ENCODE measurements at places on chromosomes 2 and 18.

GRCh38 chr2:143513081-143513480 lies 383.9 kb downstream of the ARHGAP15 start:
- DNase-seq: no peak

DNA sequence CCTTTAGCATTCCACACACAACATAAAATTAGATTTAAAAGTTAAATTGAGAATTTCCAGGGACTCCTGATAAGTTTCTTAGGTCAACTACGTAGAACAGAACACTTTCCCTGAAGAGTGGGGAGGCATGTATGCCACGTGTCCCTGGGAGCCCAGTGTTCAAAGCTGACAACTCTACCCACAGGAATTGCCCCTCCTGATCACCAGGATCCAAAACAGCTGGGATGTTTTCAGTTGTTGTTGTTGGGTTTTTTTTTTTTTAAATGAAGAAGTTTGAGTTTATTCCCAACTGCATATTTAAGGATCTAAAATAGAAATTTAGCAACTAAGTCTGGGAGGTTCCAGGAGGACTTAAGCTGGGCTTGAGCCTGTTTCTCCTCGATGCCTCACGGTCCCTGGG lies 100.5 kb downstream of the TPGS2 start:
- no peak for DNase-seq

DNA sequence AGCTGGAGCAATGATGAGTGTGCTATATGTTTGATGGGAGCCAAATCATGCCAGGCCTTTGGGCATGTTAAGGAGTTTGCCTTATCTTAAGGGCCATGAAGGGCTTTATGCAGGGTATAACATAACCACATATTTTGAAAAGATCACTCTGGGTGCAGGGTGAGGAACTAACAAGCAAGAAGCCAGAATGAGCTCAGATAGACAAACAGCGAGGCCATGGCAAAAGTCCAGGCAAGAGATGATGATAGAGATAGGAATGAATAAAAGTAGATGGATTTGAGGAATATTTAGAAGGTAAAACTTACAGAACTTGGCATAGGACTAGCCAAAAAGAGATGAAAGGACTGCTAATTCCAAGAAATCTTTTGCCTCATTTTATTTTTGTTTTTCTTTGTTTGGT lies 6.7 kb downstream of the GALNT3 start:
- no peak for DNase-seq

GRCh38 chr2:11663427-11663826 lies 6.6 kb downstream of the NTSR2 start:
- no peak for DNase-seq

DNA sequence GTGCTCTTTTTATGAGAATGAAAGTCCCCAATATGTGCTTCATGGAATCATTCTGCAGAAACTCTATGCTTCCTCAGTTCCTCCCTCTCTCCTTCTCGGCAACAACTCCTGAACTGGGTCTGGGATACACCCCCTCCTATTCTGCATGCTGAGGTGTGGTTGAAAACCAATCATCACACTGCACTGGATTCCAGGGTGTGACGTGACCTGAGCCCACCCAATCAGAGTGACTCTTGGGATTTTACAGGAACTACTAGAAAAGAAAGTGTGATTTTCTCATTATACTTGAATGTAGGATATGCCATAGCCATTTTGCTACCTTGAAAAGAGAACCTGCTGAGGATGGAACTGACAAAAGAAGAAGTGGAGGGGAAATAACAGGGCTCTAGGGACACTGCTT lies 36.3 kb downstream of the ACVR1 start:
- DNase-seq: no peak

DNA sequence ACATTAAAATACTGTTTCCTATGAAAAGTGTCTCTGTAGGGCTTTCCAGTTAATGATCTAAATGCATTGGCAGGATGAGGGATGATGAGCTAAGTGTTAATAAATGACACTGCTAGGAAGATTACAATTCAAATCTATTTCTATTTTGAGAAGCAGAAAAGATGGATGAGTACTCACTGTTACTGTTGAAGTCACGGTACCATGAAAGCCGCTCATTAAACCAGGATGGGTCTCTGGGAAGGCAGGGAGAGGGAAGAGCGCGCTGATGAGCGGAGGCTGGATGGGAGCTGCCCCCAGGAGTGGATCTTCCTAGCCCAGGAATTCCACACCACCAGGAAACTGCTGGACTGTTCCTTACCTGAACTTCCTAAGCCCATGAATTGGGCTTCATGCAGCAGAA lies 27.1 kb upstream of the TXNDC2 start:
- no peak for DNase-seq

DNA sequence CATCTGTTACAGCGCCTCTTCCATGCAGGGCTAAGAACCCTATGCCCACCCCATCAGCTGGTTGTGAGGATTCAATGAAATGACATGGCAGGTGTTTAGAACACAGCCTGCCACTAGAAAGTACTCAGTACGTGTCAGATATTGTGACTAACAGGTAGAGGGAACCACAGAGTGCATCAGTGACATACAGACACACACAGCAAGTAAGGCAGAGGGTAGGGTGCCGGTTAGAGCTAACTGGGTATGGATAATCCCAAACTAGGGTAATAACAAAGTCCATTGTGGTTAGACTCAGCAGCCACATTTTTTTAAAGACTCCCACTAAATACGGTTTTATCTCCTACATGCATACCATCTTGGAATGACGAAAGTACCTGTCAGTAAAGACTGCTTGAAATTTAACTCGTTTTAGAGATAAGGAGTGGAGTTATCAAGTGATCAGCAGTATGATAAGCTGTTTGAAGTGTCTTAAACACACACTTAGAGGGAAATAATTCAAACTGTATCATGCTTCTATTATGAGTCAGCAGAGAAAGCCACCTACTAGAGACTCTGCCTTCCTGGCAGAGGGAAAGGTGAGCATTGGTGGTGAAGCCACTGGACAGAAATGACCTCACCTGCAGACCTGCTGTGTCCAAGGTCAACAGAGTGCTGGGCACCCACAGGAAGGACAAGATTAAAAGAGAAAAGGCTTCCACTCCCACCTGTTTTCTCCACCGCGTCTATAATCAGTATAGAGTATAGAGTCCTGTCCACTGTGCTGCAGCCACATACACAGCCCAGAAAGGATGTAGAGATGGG lies 20.6 kb downstream of the MPPE1 start:
- DNase-seq: peak; percentile 28

- no peak for DNase-seq
Measured at GRCh38 chr2:72222829-72223564, 75.3 kb upstream of the CYP26B1 start.

DNA sequence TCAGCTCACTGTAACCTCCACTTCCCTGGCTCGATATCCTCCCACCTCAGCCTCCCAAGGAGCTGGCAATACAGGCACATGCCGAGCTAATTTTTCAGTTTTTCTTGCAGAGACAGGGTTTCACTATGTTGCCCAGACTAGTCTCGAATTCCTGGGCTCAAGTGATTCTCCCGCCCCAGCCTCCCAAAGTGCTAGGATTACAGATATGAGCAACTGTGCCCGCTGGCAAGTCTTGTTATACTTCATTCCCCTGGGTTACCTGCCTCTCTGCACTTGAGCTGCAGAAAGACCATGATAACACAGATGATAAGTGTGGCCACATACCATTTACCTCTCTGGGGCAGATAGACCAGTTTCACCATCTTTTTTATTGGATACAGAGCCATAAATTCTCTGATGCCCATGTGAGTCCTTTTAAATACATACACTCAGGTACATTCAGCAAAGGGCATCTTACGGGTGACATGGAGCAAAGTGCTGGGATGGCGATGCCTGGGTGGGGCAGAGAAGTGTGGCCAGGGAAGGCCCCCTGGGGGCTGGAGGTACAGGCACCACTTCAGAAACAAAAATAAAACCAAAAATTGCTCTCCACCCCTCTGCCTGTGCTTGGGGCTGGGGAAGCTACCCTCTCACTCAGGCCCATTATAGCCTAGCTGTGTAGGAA lies 20.4 kb downstream of the CCT7 start:
- DNase-seq: peak; percentile 53

- peak; percentile 73 for DNase-seq
Measured at GRCh38 chr2:98901702-98902101, 34.3 kb downstream of the CRACDL start.

- DNase-seq: peak; percentile 74
Measured at GRCh38 chr2:239697399-239698164, 296.8 kb upstream of the HDAC4 start.

DNA sequence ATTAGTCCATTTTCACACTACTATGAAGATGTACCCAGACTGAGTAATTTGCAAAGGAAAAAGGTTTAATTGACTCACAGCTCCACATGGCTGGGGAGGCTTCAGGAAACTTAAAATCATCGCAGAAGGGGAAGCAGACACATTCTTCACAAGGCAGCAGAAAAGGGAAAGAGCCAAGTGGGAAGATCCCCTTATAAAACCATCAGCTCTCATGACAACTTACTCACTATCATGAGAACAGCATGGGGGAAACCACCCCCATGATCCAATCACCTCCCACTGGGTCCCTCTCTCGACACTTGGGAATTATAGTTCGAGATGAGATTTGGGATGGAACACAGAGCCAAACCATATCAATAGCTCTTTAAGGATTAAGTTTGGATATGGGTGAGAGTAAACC lies 246.1 kb upstream of the CYRIA start:
- no peak for DNase-seq

DNA sequence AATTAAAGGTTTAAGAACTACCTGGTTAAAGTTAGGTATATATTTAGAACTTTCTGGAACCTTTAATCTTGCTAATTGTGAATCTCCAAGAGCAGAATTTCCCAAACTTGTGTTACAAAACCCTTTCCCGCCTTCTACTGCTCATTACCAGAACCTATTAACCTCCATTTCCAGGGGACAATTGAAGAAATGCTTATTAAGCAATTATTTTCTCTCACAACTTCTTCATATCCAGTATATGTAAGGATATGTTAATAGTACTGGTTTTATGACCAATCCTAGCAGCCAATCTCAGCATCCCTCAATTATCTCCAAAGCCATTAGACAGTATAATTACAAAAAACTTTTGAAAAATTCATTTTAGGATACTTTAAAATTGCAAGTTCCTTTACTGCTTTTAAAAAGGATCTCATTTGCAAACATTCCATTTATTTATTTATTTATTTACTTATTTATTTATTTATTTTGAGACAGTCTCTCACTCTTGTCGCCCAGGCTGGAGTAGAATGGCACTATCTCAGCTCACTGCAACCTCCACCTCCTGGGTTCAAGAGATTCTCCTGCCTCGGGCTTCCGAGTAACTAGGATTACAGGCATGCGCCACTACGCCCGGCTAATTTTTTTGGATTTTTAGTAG lies 3.7 kb downstream of the GFPT1 start:
- no peak for DNase-seq

DNA sequence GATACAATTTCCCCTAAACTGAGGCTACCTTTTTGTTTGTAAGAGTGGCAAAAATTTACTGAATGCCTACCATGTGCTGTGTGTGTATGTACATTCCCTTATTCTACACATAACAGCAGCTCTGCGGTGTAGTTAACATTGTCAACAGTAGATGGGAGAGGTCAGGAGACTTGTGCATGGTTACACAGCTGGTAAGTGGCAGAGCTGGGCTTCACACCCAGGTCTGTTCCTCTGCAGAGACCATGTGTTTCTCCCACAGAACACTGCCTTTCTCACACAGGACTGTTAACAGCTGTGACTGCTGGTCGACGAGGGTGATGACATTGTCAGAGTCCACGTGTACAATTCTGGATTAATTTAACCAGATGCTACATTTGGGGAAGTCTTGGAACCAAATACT lies 49.1 kb downstream of the EML6 start:
- no peak for DNase-seq

DNA sequence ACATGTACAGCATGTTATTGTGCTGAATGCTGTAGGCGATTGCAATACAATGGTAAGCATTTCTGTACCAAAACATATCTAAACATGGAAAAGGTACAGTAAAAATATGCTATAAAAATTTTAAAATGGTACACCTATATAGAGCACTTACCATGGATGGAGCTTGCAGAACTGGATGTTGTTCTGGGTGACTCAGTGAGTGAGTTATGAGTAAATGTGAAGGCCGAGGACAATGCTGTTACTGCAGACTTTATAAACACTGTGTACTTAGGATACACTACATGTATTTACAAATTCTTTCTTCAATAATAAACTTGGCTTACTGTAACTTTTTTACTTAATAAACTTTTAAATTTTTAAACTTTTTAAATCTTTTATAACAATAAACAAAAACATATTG lies 473.4 kb upstream of the UBE2E3 start:
- no peak for DNase-seq

- DNase-seq: no peak
Measured at GRCh38 chr2:179612108-179612507, 249.3 kb downstream of the ZNF385B start.

GRCh38 chr2:48870503-48870902 lies 115.0 kb upstream of the LHCGR start:
- no peak for DNase-seq

GRCh38 chr2:20434588-20435294 lies 12.1 kb upstream of the RHOB start:
- DNase-seq: peak; percentile 53

GRCh38 chr2:240297256-240298116 lies 138.0 kb upstream of the GPC1 start:
- no peak for DNase-seq

DNA sequence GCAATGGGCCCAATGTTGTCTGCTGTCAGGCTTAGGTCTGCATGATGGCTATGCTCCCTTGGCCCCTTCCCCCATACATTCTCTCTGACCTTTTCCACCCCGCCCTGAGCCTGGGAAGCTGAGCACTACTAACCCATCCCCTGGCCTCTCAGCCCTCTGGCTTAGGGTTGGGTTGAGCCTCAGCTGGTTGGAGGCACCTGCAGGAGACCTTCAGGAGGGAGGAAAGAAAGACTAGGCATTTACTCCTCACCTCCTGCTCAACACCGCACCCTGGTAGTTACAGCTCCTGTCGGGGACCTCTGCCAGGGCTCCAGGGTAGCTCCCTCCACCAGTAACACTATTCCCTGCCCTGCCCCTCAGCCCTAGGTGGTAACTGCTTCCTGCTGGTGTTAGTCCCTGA lies 80.5 kb downstream of the GALNT14 start:
- no peak for DNase-seq

GRCh38 chr2:223696719-223697118 lies 94.6 kb upstream of the SCG2 start:
- no peak for DNase-seq

DNA sequence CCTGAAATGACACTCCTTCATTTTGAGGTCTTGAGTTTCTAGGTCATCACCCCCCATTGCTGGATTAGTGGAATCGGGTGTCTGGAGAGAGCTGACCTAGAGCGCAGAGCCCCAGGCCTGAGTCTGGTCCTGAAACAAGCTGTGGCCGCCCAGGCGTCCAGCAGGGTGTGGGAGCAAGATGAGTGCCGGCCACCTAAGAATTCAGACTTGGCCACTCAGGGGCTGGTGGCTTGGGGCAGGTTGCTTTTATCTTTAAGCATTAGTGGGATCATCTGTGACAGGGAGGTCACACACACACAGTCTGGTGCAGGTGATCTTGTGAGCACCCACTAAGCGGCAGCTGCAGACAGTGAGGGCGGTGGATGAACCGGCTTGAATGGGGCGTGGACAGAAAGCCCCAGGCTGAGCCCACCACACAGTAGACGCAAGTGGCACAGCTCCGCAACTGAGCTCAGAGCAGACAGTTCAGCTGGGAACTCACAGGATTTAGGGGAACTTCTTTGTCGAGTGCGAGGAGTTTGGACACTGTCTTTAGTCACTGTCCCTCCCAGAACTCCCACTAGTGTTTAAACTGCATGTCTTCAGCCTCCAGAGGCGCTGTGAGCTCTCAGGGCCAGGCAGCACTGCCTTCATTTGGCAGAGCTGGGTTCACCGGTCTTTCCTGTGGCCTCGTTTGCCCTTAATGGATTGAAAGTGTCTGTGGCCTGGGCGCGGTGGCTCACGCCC lies 21.5 kb downstream of the ITGB1BP1 start:
- DNase-seq: no peak
